Activated naive CD4-positive, alpha-beta T cell treated with anti-CD3 and anti-CD28 coated beads, Interleukin-2, amount 50 U/mL, for 72 hours (primary cell): ENCODE measurements at places on chromosomes 13 and 19. TPM values are rescaled to one million over a fixed set of nuclear protein-coding genes. Genes with fewer than 3 reads are reported as not detected.
A peak's percentile ranks its signal among the peaks of the same experiment; 100 is the strongest.

DNA sequence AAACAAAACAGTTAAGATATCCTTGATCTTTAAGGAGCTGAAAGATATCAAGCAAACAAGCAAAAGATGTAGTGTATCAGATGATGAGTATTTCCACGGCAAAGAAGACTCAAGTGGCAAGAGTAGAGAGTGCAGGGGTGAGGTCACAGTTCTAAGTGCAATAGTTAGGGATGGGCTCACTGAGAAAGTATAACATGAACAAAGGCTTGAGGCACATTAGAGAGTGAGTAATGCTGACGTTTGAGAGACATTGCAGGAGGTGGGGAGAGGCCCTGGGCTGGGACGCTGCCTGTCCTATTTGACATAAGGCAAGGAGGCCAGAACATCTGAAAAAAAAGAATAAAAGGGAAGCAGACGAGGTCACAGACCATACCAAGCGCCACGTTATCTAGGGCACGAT, 1.4 kb downstream of the DUXA start:
- no peak for DNase-seq

The SERP2 gene
- total RNA-seq, result 2.2 TPM

GRCh38 chr19:35167251-35168119, 12.9 kb downstream of the FXYD5 start:
- no peak for DNase-seq

The CDX2 gene
- not detected for total RNA-seq

- DNase-seq, result no peak
Observed at GRCh38 chr19:10736916-10737551, 19.2 kb downstream of the DNM2 start.

DNA sequence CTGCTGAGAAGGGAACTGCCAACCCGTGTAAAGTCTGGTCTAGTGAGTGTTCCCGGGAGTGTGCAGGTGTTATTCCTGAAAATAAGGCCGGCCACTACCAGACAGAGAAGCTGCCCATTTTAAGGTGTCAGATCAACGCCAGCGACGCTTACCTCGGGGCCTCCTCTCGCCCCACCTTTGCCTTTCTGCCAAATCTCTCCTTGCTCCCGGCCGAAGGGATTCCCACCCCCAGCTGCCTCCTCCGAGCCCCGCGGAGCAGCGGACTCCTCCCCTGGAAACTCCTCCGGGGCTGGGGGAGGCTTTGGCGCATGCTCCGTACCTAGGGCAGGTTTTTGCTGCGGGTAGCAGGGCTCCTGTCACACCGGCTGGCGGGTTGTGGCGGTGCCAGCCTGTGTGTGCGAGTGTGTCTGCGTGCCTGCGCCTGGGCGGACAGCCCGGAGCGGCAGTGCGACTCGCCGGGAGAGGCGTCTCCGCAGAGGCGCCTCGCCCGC, at the start of gene HS6ST3:
TSS of gene HS6ST3 (plus strand) at position 359 of the 491 bp plus-strand sequence.
- no peak for DNase-seq

- no peak for DNase-seq
Observed at GRCh38 chr13:106919133-106919532, 351.2 kb upstream of the ARGLU1 start.

GRCh38 chr13:110820322-110820721, 94.5 kb downstream of the ANKRD10 start:
- no peak for DNase-seq

GRCh38 chr13:101624981-101625380, 172.5 kb downstream of the ITGBL1 start:
- DNase-seq, result peak; percentile 6

- no peak for DNase-seq
Observed at GRCh38 chr13:22144806-22145205, 473.9 kb downstream of the FGF9 start.

The CGB3 gene
- total RNA-seq, result not detected

DNA sequence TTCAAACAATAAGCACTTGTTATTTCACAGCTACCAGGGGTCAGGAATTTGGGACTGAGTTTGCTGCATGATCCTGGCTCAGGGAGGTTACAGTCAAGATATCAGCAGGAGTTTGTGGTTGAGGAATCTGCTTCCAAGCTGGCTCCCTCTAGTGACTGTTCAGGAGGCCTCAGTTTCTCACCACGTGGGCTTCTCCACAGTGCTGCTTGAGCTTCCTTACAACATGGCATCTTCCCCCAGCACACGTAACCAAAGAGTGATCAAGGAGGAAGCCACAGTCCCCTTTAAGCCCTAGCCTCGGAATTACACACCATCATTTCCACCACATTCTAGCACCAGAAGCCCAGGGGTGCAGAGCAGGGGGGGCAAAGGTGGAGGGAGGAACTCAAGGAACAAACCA, 28.8 kb downstream of the CELF5 start:
- no peak for DNase-seq

The NXNL1 gene
- total RNA-seq, result not detected

- no peak for DNase-seq
Observed at GRCh38 chr19:35955881-35956634, 19.9 kb downstream of the LRFN3 start.

- DNase-seq, result peak; percentile 68
Observed at GRCh38 chr19:1122972-1123363, 19.2 kb downstream of the GPX4 start.
